NCI-H1105 treated with DMSO at 0.1 percent for 48 hours (cell line): ENCODE measurements at places on chromosomes 7 and 10.

- DNase-seq = no peak
These were observed 190.5 kb downstream of the CXCL12 start for GRCh38 chr10:44194435-44194834.

GRCh38 chr10:24027107-24027506, 181.8 kb upstream of the KIAA1217 start:
- no peak for DNase-seq

GRCh38 chr10:110980807-110981206, 61.4 kb downstream of the SHOC2 start:
- DNase-seq = no peak

DNA sequence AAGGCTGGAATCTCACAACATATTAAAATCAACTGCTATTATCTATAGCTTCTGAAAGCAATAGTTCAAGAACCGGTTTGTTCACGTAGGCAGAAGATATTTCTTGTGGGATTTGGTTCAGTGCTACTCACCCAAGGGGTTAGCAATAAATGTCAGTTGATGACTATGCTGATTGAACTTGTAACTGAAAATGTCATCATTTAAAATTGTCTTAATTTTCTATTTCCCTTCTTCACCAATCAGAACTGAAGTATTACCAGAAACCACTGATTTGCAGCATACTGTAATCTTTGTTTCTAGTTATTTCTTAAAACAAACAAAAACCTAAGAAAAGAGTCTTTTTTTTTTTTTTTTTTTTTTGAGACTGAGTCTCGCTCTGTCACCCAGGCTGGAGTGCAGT, 46.1 kb downstream of the CPEB3 start:
- no peak for DNase-seq

DNA sequence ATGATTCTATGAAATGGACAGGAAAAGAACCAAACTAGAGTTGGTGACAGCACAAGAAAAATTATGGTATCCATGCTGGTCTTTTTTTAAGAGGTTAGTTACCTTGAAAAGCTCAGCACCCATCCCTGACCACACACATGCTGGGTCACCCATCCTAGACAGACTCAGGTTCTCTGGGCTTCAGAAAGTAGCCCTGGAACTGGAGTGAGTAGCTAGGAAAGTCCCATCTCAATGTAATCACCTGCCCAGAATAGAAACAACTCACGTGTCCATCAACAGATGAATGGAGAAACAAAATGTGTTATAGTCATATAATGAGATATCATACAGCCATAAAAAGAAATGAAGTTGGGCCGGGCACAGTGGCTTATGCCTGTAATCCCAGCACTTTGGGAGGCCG, 37.0 kb downstream of the GSDME start:
- no peak for DNase-seq

DNA sequence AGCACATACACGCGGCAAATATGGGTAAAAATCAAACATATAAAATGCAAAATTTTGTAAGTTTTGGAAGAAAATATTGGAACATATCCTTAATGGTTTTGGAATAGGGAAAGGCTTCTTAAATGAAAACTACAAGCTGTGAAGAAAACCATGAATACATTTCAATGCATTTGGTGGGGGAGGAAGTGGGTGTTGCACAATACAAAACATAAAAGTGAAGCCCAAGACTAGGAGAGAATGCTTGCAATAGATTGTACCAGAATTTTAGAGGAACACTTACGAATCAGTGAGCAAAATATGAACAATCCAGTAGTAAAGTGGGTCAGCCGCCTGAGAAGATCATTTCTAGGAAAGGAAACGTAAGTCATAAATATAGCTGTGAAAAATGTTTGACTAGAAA, 322.6 kb upstream of the MKI67 start:
- DNase-seq = no peak

DNA sequence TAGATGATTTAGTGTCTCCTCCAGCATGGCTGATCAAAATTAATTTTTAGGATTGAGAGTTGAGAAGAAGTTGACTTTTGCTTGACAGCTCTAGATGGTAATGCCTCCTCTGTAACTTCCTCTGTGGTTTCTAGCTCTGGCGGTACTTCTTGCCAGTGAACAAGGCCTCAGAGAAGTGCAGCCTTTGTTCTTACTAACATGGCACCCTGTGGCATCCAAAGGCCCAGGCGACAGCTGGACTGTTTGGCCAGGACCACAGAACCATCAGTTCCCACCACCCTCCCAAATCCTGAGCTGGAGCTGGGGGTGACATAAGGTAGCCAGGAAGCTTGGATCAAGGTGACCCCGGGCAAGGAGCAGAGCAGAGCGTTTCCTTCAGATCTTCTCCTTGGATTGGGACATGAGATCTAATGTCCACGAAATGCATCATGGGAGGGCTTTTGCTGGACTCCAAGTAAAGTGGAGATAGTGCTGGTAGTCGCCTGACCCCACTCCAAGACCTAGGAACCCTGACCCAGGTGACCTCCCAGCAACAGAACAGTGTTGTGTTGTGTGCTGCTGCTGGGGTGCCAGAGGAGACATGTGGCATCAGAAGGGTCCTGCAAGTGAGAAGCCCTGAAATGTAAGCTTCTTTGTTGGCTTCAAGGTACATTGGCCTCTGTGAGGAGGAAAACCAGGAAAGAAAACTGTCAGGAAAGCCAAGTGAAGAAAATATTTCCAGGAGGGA, 41.8 kb downstream of the APBB1IP start:
- no peak for DNase-seq

DNA sequence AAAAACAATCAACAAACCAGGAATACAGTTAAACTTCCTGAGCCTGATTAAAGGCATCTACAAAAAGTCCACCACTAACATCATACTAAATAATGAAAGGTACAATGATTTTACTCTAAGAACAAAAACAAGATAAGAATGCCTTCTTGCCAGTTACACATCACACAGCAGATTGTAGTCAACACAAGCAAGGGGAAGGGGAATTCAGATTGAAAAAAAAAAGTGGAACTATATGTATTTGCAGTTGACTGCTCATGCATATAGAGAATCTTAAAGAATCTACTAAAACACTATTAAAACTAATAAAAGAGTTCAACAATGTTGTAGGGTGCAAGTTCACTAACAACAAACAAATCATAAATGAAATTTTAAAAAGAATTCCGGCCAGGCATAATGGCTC, 28.5 kb downstream of the ZNF33B start:
- no peak for DNase-seq

DNA sequence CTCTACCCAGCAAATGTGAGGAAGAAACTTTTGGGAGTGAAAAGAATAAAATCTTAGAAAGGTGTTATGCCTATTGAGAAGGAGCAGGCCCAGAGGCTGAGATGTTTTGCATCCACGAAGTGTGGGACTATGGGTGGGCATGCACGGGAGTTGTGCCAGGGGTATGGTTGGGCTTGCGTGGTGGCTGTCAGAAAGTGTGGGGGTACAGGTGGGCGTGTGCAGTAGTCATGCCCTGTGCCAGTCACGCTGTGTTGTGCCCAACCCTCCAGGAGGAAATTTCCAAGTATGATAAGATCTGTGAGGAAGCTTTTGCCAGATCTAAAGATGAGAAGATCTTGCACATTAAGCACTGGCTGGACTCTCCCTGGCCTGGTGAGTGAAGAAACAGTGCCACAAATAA, 52.9 kb upstream of the ZMIZ2 start:
- no peak for DNase-seq

DNA sequence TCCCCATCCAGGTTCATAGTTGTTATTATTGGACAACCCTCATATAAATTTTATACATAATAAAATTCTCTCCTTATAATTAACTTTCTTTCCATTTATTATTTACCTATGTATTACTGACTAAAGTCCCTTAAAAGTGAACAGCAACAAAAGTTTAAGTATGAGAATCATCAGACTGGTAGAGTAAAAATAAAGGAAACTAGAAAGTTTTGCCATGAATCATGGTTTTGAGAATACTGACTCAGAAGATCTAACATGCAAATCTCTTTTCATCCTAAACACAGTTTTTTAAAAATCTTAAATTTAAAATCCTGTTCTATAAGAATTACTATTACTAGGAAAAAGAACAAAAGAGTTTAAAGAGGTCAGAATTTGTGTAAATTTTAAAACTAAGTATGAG, 32.1 kb downstream of the HERC4 start:
- no peak for DNase-seq

DNA sequence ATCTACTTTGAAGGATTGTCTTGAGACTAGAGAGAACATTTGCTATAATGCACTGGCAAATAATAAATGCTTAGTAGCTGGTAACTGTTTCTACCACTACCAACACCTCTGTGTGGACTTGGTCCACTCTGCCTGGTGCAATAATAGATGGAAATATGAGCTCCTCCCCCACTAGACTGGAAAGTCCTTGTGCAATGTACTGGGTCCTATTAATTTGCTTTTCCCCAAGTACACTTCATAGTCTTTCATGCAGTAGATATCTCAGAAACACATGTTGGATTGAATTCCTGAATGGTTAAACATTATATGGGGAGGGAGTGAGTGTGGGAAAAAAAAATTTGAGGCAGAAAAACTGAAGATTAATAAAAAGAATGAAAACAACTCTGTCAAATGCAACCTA, 119.3 kb downstream of the C10orf90 start:
- DNase-seq = no peak

DNA sequence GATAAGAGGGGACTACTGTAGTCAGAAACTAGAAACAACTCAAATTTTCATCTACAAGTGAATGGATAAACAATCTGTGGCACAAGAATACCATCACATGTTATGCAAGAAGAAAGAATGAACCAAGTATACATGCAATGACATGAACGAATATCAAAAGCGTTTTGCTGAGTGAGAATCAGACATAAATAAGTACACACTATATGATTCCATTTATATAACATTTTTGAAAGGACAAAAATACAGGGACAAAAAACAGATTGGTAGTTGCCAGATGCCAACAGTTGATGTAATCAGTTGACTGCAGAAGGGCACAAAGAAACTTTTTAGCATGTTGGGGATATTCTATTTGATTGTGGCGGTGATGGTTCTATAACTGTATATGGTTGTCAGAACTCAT, 33.6 kb downstream of the CTNNA3 start:
- no peak for DNase-seq

GRCh38 chr7:27156508-27156898, at the start of gene HOXA7:
Gene HOXA7 (minus strand): TSS chr7:27156675. CDS start chr7:27156545, 130 bp downstream.
- no peak for DNase-seq

DNA sequence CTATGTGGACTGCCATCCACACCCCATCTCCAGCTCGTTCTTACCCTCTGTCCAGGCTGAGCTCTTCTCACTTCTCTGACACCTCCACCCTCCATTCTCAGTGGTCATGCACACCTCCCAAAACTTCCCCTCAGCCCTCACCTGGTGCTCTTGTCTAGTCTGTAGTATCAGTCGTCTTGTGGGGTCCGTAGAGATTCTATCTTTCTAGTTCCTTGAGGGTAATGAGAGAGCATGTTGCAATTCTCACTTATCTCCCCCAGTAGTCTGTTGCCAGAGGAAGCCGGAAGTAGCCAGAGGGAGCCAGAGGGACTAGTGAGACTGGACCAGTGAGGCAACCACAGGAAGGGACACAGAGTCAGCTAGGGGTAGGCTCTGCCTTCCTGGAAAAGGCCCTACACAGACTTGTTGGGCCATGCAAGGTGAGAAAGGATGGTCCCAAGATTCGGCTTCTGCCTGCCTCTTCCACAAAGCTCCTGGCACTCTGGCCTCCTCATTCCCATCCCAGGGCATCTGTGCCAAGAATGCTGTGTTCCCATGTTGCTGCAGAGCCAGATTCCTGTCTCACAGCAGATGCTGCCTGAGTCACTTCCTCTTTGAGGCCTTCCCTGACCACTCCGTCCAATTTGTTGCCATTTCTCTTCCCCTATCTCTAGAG, 50.6 kb upstream of the DUSP5 start:
- no peak for DNase-seq

GRCh38 chr7:131384286-131384635, 56.6 kb downstream of the MKLN1 start:
- no peak for DNase-seq

DNA sequence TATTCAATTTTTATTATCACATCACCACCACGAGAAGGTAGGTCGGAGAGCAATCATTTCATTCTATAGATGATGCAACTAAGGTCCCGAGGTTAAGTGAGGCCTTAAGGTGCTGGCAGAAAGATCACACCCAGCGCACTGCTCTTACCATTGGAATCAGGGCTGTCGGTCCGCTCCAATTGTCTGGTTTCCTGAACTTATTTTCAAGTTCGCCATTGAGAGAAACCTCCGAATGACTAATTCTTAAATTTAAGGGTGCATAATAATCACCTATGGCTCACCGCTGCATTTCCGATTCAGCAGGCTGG, 625 bp upstream of the GSTO2 start:
- no peak for DNase-seq

DNA sequence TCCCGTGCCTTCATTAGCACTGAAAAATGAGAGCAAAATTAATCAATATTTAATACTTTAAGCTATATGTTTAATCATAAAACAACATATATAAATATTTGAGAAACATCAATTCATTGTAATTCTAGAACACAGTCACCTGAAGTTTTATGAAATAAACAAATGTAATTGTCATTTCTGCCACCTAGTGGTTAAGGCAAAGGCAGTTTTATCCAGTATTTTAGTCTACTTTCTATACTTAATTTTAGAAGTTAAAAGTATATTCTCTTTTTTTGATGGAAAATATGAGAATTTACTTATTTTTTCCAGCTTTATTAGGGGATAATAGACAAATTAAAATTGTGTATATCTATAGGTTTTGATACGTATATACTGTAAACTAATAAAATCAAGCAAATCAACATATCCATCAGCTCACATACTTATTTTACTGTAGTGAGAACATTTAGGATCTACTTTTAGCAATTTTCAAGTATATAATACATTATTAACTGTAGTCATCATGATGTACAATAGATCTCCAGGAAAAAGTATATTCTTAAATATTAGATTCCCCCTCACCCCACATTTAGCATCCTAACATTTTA, 16.9 kb downstream of the PCGF6 start:
- no peak for DNase-seq

DNA sequence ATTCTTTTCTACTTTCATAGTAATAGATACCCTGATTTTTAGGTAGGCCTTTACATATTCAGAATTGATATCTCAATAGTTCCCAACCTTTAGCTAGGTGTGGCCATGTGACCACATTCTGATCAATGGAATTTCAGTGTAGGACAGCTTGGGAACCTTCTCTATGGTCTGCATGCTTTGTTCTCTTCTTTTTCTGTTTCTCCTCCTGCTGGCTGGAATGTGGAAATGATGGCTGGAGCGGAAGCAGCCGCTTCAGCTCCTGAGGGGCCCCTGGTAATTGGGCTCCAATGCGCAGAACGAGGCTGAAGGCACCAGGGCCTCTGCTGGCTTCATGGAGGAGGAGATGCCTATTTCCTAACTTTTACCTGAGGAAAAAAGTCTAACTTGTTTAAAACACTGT, 152.6 kb downstream of the ZMYND11 start:
- DNase-seq = no peak

GRCh38 chr10:89047397-89047796, 56.8 kb downstream of the FAS start:
- no peak for DNase-seq
